ENCODE measurements at places on chromosomes 1 and 21.

- no peak for DNase-seq
These were observed 103.0 kb downstream of the DISC1 start for GRCh38 chr1:231729544-231729943.

GRCh38 chr21:20999659-21000058 is 1.4 kb downstream of the NCAM2 start:
- peak; percentile 60 for DNase-seq

DNA sequence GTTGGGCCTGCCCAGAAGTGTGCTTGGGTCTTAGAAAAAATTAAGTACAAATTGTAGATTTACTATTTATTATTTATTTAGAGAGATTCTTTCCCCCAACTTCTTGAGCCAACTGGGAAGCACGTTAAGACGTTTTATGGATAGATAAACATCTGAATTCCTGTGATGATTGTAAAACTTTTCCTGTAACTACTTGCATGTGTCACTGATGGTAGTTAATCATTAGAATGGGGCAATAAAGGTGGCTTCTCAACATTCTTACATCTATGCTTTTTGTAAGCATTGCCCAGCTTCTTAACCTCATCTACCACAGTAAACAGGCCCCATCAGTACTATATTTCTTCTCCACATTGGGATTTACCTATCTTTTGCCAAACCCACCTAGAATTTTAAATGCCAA is 559.8 kb downstream of the LMO4 start:
- no peak for DNase-seq

GRCh38 chr21:38842079-38842478 is 36.4 kb downstream of the ETS2 start:
- no peak for DNase-seq

DNA sequence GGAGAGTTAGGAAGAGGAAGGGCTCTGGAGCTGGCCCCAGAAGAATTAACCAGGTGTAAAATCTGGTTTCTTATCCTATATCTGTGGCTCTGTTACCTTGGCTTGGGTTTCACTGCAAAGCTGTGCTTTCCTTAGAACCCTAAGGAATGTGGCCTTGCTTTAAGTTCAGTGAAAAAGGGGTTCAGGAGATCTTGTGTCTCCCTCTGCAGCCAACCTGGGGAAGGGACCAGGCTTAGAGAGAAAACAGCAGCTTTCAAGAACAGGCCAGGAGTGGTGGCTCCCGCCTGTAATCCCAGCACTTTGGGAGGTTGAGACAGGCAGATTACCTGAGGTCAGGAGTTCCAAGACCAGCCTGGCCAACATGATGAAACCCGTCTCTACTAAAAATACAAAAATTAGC is 16.1 kb upstream of the MYCL start:
- DNase-seq: peak; percentile 13

- DNase-seq: no peak
These were observed 50.5 kb upstream of the ZYG11A start for GRCh38 chr1:52792036-52792435.

DNA sequence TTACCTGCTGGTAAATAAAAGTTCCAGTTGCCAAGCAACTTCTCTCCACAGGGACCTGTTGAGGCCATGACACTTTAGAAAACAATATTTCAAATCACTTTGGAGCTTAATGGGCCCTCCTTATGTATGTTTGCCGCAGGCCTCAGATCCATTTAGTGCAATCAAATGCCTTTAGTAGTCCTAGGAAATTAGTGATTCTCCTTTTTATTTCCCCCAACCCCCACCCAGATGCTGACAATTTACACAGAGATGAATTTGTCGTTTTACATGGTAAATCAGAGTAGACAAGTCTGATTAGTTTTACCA is 83.6 kb downstream of the CLIC4 start:
- DNase-seq: no peak

DNA sequence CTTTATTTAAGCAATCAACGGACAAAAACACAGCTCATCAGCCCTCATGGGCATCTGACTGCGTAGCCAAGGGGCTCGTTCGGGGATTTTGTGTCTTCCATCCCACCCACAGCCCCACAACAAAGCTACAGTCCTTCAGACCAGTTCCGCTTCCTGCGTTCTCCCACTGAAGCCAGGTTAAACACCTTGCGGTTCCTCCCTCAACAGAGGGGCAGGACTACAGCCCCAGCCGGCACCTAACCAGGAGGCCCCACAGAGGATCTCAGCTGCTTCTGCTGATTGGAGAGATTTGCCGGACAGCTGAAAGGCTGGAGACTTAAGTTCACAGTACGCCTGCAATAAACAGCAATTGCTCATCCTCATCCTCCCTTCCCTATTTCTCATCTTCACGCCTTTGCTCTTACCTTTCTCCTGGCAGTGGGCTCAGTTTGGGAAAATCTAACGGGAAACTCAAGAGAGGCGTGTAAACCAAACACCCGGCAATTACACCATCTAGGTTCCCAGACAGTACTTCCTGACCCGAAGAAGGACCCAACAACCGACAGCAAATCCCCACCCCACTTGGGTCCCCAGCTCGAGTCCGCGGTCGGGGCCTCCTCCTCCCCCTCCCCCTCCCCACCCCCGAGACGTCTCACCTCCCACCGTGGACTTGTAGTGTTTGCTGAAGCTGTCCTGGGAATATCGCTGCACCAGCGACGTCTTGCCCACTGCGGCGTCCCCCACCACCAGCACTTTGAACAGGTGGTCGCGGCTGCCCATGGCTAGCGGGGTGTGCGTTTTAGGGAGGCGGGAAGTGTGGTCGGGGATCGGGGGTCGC is 876 bp downstream of the RAB29 start:
- no peak for DNase-seq

DNA sequence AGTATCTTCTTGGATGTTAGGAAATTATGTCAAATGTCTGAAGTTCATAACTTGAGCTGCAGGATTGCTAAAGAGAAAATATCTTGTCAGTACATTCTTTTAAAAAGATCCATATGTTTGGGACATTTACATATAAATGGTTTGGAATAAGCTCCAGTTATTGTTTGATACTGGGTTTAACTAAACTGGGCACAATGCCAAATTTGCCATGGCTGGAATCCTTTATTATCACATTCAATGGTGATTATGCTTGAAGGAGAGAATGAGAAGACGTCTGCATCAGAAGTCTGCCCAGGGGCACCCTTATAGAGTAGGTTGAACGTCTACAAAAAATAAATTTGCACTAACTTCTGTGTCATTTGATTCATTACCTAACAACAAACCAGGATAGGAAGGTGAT is 652.5 kb downstream of the AMY1C start:
- no peak for DNase-seq

- peak; percentile 93 for DNase-seq
These were observed 21.6 kb upstream of the KCNA2 start for GRCh38 chr1:110627764-110628163.

DNA sequence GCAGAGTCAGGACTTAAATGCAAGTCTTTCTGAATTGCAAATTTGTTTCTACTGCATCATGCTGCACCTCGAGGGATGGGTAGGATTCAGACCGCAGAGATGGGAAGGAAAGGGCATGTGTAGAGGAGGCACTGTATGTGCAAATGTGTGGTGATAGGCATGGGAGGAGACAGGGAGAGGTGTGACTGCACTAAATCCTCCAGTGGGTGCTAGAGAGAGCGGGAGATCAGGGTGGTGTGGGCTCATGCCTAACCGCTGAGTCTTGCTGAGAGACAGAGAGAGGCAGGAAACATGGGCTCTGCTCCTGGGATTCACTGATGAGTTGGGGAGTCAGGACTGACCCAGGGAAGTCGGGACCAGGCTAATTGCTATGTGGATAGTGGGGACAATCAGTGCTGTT is 61.1 kb downstream of the PTPRU start:
- DNase-seq: no peak

GRCh38 chr21:34280389-34280795 is 83.4 kb upstream of the KCNE2 start:
- DNase-seq: no peak

DNA sequence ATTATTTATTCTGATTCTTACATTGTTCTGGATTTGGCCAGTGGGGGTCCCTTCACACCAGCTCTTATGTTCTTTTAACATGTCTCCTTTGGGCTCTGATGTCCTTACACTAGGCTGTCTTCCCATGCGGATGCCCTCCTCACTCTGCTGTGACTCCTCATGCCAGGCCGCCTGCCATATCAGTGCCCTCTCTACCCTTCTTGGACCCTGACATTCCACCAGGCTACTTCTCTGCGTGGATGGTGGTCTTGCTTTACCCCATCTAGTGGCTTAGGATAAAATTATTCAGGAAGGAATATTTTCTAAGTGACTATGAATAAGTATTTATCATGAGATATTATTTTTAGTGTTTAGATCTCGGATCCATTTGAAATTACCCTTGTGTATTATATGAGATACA is 21.2 kb downstream of the ATF6 start:
- DNase-seq: no peak

GRCh38 chr21:37266515-37267221 is 466 bp downstream of the VPS26C start:
- DNase-seq: no peak

- DNase-seq: no peak
These were observed at the start of gene ESPN for GRCh38 chr1:6424619-6425593. Gene ESPN (plus strand): TSS chr1:6424776. CDS start chr1:6424956, 180 bp downstream.

- peak; percentile 46 for DNase-seq
These were observed 805 bp downstream of the ATG4C start for GRCh38 chr1:62784509-62785365.

DNA sequence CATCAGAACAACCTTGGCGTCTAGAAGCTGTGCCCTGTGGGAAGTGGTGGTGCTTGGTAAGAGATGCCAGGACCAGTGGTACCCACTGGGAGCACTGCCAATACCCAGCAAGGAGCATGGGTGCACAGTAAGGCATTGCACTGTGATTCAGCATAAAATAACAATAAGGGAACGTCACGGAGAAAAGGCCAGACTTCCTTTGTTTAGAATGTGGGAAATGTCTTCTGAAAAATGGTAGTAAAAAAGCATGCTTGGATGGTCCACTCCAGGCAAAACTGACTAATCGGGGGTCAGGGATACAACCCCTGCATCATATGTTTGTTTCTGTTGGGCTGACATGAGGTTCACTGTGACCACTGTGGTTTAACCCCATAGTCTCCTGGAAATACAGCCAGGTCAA is 14.7 kb downstream of the METTL18 start:
- no peak for DNase-seq

- DNase-seq: no peak
These were observed 401.8 kb downstream of the CAMTA1 start for GRCh38 chr1:7187112-7187493.

DNA sequence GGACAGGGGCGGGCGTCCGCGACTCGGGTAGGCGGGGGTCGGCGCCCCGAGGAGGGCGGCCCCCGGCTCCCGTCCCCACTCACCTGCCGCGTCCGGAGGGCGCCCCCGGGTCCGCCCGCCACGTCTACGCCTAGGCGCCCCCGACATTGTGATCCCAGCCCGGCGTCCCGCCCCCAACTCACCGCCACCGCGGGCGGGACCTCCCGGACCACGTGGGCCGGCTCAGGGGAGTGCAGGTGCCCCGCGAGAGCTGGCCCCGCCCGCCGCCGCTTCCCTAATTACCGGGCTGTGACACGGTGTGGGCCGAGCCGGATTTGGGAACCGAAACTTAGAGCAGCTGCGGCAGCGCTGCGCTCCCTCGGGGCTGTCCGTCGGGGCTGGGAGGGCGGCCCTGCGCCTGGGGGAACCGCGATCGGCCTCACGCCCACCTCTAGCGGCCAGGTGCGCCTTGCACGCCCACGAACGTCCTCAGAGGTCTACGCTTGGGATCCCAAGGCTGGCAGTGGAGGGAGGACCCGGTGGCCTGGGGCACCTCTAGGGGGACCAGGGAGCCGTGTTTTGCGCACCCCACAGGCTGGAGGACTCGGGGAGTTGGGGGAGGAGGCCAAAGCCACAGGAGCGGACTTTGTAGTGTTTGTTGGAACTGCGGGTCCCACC is 521 bp upstream of the NADK start:
- DNase-seq: peak; percentile 91

GRCh38 chr1:188708795-188709535 is 1768.7 kb downstream of the BRINP3 start:
- DNase-seq: no peak

- peak; percentile 31 for DNase-seq
These were observed 959 bp downstream of the CD58 start for GRCh38 chr1:116569776-116570357.

DNA sequence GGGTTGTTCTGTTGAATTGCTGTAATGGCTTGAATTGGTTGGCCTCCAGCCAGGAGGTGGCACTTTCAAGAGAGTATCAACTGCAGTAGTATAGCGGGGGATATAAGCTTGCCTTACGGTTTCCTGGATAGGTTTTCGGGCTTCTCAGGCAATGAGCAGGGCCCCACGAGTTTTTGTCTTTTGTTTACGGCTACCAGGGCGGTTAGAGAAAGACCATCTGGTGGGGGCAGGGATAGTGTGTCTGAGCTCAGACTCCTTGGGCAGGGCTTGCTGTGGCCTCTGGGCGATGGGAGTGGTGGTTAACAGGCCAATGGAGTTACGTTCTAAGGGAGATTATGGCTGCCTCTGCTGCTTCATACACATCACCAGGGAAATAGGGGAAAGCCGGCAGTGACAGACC is 62.8 kb downstream of the DTL start:
- DNase-seq: no peak

- no peak for DNase-seq
These were observed 67.9 kb downstream of the SLC44A5 start for GRCh38 chr1:75542818-75543570.

DNA sequence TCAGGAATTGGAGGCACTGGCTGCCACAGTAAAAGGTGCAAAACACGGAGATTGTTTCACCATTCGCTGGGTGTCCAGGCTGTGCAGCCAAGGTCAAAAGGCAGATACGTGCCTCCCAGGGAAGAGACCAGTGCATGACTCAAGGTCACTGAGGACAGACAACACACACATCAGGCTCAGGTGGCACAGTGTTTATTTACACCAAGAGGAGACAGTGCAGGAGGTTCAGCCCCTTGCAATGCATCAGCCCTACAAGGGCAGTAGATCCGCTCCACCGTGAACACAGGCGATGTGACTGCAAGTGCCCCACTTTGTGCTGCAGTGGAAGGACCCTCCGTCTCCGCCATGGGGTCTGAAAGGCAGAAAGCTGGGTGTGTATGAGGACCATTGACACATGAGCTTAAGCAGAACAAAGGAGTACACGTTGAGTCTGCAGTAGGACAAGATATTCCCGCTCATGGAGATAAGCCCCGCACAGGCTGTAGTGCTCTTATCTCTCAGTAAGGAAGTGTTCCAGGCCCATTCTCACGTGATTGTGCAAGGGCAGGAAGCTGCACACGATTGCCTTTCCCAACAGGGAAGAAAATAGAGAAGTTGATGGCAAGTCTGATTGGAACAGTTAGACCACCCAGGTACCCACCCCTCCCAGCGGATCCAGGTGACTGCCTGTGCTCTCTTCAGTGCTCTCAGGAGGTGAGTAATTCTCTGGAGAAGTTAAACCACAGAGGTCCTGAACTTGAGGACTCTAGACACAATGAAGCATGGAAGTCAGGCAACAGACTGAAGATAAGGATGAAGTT is 37.5 kb upstream of the QSOX1 start:
- DNase-seq: peak; percentile 46

GRCh38 chr1:157105988-157106812 is 6.6 kb upstream of the ETV3L start:
- DNase-seq: peak; percentile 93

- DNase-seq: peak; percentile 60
These were observed 316 bp downstream of the AP4B1 start for GRCh38 chr1:113904293-113904673.
